Coronary artery (tissue), 2 donors: ENCODE measurements at places on chromosomes 11 and 22.

DNA sequence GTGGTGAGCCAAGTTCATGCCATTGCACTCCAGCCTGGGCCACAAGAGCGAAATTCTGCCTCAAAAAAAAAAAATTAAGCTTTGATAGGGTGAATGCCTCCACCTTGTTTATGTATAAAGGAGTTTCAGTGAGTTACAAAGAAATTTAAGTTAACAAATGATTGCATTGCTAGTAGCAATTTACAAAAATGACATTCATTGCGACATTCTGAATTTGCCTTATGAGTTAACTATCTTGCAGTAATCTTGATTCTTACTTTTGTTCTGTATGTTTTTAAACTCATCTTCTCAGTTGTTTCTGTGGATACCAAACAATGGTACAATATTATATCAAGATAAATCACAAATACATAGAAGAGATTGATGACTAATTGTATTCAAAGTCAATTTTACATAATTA lies 207.0 kb downstream of the DDX10 start:
- DNase-seq: no peak

GRCh38 chr11:130999992-131000770 lies 83.9 kb upstream of the SNX19 start:
- DNase-seq: no peak

- no peak for DNase-seq
Observed at GRCh38 chr11:46160100-46160499, 38.8 kb upstream of the PHF21A start.

- DNase-seq: no peak
Observed at GRCh38 chr11:35107861-35108260, 31.1 kb upstream of the CD44 start.

DNA sequence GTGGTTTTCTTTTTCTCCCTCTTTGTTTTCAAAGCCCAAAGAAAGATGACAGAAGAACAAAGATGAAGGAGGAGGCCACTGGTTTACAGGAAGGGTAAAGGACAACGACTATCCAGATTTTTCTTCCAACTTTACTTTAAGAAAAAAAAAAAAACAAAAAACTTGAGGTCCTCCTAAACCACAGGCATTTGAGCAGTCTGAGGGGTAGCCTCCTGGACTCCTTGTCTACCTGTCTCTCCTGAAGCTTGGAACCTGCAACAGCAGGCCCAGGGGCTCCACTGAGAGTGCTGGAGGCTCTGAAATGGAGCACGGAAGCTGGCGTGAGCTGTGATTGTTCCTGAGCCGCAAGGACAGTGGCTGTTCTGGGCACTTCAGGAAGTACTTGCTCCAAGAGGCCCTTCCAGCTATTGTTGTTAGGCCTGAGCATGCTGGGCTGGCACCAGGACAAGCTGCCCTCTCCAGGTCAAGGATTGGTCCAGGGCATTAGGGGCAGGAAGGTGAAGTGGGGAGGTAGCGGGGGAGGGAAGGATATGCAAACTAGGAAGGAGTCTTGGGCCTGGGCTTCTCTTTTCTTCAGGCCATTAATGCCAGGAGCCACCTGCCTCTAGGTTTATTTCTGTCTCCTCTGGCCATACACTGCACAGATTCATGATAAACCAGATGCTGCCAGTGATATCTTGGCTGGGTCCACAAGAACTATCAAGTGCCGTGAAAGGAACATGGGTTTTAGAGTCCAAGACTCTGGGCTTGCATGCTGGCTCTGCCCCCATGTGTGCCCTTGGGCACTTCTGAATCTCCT lies 147.3 kb downstream of the CCDC34 start:
- DNase-seq: no peak

DNA sequence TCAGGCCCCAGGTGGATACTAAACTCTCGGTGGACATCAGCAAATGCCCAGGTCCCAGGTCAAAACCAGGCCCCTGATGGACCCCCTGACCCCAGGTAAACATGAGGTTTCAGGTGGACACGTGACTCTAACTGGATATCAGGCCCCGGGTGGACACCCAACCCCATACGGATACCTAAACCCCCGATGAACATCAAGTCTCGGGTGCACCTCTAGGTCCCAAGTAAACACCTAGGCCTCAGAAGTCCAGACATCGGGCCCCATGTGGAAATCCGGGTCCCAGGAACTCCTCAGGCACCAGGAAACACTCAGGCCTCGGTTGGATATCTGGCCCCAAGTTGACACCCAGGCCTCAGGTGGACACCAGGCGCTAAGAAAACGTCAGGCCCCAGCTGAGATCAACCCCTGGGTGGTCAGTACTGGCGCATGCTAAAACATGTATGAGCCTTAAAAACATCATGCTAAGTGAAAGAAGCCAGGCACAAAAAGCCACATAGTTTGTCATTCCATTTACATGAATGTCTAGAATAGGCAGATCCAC lies 54.4 kb upstream of the SEPTIN5 start:
- no peak for DNase-seq

GRCh38 chr22:29480512-29481264 lies 670 bp downstream of the NEFH start:
- no peak for DNase-seq

DNA sequence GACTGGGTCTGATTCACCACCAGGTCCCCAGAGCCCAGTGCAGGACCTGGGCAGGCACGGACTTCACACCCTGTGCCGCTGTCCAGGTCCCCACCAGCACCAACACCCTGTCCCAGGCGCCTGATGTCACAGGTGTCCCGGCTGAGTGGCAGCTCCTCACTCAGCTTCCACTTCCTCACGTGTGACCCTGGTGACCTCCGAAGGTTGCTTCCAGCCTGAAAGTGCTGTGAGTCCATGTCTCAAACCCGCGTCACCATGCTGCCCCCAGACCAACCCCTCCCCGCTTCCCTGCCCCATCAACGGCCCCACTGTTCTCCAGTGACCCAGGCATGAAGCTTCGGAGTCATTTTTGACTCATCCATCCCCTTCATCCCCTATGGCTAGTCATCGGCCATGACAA lies 25.7 kb upstream of the PICK1 start:
- no peak for DNase-seq

- DNase-seq: no peak
Observed at GRCh38 chr22:19961868-19962245, 20.2 kb upstream of the TXNRD2 start.

DNA sequence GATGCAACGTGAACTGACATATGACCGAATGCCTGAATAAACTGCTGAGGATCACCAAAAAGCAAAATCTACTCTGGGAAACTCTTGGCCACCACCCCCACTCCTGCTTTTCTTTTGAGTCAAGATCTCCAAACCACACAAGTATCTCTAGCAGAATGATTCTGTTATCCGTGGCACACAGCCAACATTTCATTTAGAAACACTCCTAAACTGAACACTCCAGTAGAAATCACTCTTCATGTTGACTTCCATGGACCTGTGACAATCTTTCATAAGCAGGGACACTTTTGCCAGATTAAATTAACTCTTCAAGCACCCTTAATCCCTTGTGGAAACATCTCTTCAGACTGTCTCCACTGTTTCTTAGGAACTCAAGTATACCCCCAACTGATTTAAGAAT lies 44.4 kb downstream of the VSIG10L2 start:
- no peak for DNase-seq

- no peak for DNase-seq
Observed at GRCh38 chr11:70145841-70146240, 57.3 kb upstream of the FADD start.

DNA sequence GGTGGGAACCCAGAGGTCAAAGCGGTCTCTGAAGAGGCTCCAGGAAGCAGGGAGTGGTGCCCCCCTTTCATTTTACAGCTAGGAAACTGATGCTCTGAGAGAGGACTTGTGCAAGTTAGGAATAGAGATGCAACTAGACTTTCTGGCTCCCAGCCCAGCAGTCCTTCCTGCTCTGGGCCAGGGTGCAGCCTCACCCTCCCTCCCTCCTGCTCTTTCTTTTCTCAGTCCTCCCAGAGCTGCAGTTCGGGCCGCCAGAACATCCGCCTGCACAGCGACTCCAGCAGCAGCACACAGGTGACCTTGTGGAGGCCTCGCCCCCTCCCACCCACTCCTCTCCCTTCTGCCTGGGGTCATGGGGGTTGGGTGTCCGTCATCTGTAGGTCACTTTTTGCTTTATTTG lies 51.5 kb downstream of the LHFPL7 start:
- peak; percentile 80 for DNase-seq

DNA sequence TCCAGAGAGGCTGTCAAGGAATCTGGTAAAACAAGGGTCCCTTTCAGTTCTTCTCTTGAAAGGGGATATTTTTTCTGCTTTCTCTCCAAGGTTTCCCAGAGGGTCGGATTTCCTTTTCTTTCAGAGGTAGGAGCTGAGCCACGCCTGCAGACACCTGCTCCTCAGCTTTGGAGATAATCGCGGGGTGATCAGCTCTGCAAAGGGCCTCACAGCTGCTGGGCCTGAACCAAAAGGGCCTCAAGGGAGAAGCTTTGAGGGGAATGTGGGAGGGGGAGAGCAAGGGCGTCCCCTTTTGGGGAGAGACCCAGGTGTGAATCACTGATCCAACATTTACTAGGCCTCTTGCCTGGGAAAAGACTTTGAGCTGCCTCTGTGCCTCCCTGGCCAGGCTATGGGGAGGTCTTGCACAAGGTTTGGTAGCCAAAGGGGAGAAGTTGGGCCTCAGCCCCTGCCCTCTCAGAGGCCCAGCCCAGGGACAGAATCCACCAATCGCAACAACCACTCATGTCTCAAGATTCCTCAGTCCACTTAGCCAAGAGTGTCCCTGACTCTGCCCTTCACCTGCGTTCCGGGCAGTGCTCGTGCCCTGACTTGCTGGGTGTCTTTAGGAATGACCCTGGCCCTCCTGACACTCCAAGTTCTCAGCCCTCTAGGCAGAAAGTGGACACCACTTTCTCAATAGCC lies 14.0 kb upstream of the TP53I11 start:
- DNase-seq: no peak

- no peak for DNase-seq
Observed at GRCh38 chr11:73147771-73148681, 5.9 kb upstream of the FCHSD2 start.

- DNase-seq: no peak
Observed at GRCh38 chr22:42138972-42139371, 8.4 kb upstream of the CYP2D6 start.

GRCh38 chr11:91220476-91221202 lies 997.8 kb upstream of the CHORDC1 start:
- DNase-seq: no peak

DNA sequence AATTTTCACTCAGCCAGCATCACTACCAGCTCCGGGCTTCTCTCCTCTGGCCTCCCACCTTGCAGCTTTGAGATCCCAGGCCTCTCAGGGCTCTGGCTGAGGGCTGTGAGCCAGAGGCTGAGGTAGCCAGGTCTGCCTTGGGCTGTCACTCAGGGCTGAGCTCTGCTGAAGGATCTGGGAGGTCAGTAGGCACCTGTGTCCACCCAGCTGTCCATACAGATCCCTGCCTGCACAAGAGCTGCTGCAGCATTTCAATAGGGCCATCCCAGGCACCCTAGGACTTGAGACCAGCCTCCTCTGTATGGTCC lies 12.6 kb downstream of the KCNQ1OT1 start:
- DNase-seq: no peak

DNA sequence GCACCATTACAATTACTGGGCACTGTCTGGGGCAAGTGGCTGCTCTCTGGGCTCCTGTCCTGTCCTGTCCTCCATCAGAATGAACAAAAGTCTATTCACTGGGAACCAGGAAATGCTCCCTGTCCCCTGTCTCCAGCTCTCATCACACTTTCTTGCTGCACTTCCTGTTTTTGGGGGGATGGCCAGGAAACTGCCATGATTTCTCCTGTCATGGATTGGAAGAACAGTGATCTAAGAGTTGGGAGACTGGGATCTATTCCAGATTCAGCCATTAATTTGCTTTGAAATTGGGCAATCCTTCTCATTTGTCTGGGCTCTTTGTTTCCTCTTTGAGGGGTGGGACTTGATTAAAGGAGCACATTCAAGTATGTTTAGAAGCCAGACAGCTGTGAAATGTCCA lies 61.4 kb upstream of the KIRREL3 start:
- no peak for DNase-seq

DNA sequence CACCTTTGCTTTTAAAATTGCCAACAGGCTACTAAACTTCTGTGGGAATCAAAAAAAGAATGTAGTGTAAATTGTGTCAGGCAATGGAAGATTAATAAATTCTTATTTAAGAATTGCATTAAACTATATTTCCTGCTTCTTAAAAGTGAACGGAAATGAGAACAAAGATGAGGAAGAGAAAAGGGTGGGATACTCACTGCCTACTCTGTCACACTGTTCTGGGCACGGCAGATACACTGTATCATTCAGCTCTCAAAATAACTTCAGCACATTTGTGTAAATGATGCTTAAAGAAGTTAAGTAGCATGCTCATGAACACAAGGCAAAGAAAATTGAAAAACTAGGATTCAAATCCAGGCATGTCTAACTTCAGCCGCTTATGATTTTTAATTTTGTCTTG lies 218.7 kb downstream of the DCDC1 start:
- DNase-seq: no peak

- DNase-seq: no peak
Observed at GRCh38 chr11:103683576-103683975, 352.9 kb upstream of the DDI1 start.

- no peak for DNase-seq
Observed at GRCh38 chr22:27348634-27349033, 452.9 kb downstream of the MN1 start.

DNA sequence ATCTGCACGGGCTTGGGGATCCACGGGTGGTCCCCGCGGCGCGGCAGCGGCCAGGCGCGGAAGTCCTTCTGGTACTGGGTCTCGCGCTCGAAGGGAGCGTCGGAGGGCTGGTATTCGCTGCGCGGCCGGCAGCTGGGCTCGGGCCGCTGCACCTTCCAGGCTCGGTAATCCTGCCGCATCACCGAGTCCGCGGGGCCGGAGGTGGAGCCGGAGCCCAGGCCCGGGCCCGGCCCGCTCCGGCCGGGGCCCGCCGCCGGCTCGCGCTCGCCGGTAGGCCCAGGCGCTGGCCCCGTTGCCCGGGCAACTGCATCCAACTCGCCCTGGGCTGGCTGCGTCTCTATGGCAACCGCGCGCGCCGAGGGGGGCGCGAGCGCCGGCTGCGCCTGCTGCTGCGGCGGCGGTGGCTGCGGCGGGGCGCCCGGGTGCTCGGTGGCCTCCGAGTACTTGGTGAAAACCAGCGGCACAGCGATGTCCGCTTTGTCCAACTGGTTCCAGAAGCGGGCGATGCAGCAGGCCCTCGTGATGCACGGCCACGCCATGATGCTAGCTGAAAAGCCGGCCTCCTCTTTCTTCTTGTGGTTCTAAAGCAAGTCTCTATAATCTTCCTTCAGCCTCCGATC lies 897 bp downstream of the MAP6 start:
- no peak for DNase-seq

DNA sequence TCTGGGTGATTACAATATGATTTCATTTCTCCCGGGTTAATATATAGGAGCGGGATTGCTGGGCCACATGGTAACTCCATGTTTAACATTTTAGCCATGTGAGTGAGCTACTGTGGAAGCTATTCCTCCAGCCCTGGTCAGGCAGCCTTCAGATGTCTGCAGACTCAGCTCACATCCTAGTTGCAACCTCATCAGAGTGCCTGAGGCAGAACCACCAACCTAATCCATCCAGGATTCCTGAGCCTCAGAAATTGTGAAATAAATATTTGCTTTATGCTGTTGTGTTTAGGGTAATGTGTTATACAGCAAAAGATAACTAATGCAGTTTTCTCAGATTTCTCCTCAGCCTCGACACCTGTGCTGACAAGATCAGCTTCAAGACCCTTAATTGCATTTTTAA lies 676.8 kb downstream of the OPCML start:
- DNase-seq: no peak

- DNase-seq: no peak
Observed at GRCh38 chr22:49522582-49523373, 304.9 kb downstream of the BRD1 start.
